AG04449 (cell line): ENCODE measurements at places on chromosomes 5 and 9.
A peak's percentile ranks its signal among the peaks of the same experiment; 100 is the strongest.

DNA sequence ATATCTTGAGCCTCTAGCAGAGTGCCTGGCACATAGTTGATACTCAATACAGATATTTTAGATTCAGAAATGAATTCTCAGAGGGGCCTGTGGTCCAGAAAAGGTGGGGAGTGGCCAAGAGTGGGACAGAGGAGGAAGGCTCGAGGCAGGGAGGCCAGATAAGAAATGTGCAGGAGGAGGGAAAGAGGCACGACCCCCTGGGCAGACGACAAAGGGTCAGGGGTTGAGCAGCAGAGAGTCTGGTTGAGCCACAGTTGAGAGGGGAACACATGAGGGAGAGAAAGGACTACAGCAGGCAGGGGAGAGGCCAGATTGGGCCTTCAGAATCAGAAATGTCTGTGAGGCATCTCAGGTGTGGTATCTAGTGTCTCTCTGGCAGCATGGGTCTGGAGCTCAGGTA lies 89.1 kb downstream of the PSD2 start:
- no peak for DNase-seq

- no peak for DNase-seq
Measured at GRCh38 chr5:176413255-176413565, 3.1 kb downstream of the CLTB start.

GRCh38 chr9:93059011-93059714 lies 662 bp downstream of the SUSD3 start:
- no peak for DNase-seq

DNA sequence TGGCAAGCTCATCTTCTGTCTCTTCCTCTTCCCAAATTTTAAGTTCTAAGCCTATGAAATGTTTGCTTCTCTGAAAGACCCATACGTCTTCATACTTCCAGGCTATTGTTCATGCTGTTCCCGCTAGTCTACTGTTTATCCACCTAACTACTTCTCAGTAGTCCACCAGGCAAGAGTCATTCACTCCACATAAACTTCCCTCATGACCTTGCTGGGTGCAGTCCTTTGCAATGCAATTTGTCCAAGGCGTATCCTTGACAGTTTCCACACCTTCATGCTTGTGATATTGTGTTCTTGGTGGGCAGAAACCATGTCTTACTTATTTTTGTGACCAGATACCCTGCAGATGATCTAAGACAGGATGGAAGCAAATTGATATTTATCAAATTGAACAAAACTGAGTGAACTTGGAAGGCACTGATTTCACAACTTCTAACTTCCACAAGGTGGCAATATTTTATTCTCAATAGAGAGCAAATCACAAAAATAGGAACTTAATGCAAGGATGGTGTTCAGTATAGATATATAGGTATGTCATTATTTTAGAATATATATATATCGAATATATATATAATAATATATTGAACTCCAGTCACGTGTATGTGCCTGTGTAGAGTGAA lies 30.3 kb downstream of the TYRP1 start:
- DNase-seq = no peak

DNA sequence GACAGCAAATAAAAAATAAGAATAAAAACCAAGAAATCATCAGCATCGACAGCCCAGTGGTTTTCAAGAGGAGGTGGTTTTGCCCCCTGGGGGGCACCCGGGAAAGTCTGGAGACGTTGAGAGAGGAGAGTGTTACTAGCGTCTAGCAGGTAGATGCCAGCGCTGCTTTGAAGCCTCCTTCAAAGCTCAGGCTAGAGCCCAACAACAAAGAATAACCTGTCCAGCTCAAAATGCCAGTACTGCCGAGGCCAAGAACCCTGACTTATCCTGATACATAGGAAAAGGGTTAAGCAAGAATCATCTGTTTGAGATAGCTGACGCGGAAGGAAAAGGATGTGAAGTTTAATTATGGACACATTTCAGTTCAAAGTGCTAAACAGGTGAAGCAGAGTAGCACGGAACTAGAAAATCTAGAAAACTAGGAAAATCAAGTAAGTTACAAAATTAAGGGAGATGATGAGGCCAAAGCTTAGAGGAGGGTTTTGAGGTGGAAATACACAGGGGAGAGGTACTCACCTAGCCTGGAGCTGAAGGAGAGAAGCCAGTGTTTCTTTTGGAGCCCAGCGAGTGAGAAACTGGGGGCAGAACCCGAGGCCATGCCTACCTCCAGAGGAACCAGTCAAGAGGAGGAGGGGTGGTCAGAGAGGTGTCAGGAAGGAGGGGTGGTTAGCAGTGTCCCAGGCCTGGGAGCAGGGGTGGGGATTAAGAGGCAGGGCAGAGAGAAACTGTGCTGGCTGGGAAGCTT lies 121.0 kb upstream of the RETREG1 start:
- DNase-seq = no peak

- no peak for DNase-seq
Measured at GRCh38 chr9:35650341-35651158, at the start of gene SIT1. Gene SIT1, minus strand, starts transcription at chr9:35650931. Its CDS starts 78 bp downstream, at chr9:35650853.

DNA sequence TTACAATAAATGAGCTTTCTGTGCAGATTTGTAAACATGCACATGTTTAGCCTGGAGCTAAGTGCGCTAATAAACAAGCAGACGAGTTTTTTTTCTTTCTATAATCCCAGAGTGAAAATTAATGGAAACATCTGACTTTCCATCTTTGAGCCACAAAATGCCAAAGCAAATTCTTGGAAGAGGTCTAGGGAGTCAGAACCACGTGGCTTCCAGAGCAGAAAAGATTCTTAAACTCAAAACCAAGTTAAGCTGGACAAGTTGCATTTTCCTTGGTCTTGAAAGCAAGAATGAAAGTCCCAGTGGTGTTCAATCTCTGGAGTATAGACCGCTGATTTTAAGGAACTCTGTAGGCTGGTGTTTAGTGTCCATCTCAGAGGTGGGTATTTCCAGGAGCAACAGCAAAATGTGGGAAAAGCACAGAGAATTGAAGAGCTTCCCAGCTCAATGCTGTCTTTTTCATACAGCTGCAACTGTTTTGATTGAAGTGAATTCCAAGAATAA lies 71.4 kb downstream of the MYO10 start:
- no peak for DNase-seq

GRCh38 chr5:37742111-37742510 lies 97.7 kb downstream of the GDNF start:
- no peak for DNase-seq

GRCh38 chr9:137813651-137814415 lies 63.7 kb upstream of the CACNA1B start:
- no peak for DNase-seq

DNA sequence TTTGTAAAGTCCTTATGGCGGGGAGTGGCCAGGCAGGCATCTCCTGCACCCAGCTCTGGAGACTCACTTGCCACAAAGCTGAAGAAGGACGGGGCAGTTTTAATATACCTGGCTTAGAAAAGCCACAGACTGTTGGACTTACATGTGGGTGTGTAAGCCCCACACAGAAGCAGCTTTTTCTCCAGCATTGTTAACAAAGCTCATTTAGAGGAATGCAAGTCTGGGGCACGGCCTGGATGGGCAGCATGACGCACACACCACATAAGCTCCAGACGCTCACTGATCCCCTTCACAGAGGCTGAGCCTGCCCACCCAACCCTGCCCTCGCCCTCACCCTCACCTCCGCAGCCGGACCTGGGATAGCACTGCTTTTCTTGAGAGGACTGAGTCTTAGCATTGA lies 58.0 kb upstream of the PDE8B start:
- DNase-seq = no peak

GRCh38 chr5:151054709-151055108 lies 26.1 kb downstream of the TNIP1 start:
- no peak for DNase-seq

- peak; percentile 24 for DNase-seq
Measured at GRCh38 chr9:20732118-20732517, 48.1 kb downstream of the FOCAD start.

DNA sequence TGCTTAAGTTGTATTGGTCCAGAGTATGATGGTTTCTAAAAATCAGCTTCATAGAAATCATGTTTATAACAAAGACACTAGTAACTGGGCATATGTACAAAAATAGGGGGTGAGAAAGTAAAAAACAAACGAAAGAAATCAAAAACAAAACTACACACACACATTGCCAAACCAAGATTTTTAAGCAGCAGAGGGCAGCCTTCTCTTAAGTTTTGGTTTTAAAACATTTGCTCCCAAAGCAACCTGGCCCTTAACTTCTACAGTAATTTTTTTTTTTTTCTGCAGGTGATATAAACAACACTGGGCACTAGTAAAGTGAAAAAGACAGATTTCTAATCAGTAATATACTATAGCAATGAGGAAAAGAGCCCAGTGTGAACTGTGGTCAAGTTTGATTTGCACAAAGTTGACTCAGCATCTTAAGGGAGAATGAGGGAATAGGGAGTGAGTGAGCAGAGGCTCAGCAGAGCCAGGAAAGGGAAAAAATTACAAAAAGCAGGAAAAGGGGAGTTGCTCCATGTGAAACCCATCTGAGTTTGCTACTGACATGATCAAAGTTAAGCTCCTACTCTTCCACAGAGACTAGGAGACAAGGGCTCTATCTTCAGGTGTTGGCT lies 13.4 kb upstream of the GAPT start:
- DNase-seq = no peak

DNA sequence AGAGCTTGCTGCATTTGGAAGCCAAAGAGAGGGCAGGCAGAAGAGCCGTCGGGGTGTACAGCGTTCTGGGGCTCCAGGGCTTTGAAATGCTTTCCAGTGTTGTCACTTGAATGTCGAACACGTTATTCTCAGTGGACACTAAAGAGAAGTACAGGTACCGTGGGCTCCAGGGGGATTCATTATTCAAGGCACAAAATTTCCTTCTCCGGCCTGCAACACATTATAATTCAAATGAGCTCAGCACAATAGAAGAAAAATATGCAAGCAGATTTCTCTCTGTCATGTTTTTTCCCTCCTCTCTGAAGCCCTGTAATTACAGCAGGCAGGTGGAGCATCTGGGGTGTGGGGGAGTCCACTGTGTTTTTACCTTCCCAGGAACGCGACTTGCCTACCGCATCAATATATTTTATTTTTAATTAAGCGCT lies 293.1 kb downstream of the ZSWIM6 start:
- no peak for DNase-seq

DNA sequence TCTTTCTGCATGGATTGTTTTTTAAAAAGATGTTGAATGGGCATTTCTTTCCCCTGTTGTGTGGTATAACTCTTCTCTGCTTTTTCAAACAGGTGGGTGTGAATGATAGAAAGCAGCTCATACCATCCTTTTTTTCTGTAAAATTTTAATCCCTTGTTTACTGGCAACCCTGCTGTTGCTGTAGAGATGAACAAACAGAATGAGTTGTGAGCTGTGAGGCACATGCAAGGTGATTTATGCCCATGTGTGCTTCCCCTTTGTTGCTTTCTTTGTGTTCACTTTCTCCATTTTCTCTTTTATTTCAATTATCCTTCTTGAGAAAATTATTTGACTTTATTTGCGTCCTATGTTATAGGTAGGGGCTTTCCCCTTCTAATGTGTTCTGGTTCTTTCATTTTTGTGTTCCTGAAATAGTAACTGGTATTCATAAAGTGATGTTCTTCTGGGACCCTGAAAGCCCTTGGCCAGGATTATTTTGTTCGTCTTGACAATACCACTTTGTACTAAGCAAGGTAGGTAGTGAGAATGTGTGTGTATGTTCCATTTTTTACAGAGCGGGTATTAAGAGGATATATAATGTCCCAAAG lies 79.9 kb downstream of the AOPEP start:
- no peak for DNase-seq

DNA sequence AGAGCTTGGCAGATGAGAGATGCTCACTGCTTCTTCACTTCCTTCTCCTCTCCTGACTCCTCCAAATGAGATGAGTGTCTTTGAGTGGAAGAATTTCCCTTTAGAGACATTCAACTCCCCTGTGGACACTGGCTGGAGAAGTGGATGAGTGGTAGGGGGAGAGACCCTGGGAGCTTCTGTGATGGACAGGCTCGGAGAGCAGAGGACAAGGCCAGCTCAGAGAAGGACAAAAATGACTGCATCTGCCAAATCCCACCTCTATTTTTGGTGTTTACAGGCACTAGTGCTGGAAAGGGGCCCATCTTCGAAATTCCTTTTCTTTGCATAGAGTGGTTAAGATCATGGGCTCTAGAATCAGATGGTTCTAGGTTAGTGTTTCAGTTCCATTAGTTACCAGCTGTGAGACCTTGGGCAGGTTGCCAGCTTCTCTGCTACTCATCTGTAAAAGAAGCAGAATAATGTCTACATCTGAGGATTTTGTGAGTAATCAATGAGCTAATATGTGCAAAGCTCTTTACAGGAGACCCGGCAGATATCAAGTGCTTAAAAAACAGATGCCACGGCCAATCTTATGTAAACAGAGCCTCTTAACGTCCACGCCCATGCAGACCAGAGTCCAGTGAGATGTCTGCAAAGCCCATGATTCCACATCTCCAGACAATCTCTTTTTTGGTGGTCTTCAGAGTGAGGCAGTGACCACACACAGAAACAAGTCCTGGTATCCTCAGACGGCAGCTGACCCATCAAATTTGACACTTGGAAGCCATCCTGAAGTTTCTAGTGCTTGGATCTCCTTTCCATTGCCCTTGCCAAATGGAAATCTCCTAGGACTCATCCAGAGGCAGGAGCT lies 13.6 kb upstream of the COL27A1 start:
- no peak for DNase-seq

GRCh38 chr5:63916786-63917185 lies 45.5 kb downstream of the HTR1A start:
- no peak for DNase-seq

GRCh38 chr5:96569770-96570169 lies 92.4 kb upstream of the CAST start:
- DNase-seq = no peak

GRCh38 chr5:137960141-137960540 lies 70.9 kb downstream of the PKD2L2 start:
- DNase-seq = no peak

DNA sequence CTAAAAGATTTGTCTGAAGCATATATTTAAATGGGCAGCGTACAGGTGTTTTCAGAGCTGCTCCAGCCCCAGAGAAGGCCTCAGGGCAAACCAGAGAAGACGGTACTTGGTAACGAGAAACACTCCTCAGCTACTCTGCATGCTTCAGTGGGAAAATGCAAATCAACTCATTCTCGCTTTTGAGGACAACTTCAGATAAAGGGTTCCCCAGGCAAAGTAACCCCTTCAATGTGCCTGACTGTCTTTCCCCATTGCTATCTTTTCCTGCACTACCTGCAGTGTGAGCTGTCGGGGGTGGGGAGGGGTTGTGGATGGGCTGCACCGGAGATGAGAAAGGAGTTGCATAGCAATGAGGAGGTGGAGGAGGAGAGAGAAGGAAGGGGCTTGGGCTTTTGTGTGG lies 339.7 kb upstream of the CLINT1 start:
- no peak for DNase-seq

- no peak for DNase-seq
Measured at GRCh38 chr5:142660196-142660595, 25.7 kb downstream of the FGF1 start.

- no peak for DNase-seq
Measured at GRCh38 chr5:32777733-32778132, 66.6 kb downstream of the NPR3 start.

- DNase-seq = no peak
Measured at GRCh38 chr5:137359941-137360340, 139.2 kb downstream of the SPOCK1 start.

- no peak for DNase-seq
Measured at GRCh38 chr5:36270175-36270574, 28.4 kb upstream of the NADK2 start.

GRCh38 chr9:19232823-19233194 lies 2.3 kb downstream of the DENND4C start:
- no peak for DNase-seq
